ENCODE measurements at places on chromosomes 2 and 18. TPM values are rescaled to one million over a fixed set of nuclear protein-coding genes. Genes with fewer than 3 reads are reported as not detected.

Gene PHOSPHO2
- total RNA-seq = 5.9 TPM

DNA sequence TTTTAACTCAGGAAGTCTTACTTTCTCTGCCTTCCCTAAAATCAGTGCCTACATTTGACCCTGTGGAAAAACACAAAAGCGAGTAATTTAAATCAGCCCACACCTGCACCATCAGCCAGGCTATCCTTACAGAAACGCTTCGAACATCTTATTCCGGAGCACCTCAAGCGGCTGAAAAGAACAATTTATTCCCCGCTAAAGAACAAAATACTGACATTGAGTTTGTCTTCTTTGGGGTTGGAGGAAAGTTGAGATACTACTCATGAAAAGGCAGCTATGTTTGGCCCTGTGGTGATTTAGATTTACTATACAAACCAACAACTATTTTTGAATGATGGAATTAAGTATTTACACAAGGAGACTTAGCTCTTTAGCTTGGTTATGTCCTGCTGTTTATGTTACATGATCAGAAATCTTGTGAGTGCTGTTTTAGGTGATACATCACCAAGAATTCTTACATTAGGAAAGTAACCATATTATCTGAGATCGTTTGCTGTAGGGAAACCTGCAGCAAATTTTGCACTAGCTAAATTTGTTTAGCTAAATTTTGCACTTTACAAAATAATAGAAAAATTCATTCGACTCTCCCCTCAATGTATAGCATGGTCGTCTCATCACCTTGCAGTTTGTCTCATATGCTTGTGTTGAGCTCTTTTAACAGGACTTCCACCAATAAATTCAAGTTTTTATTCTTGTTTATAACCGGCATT lies 158.8 kb upstream of the SIX2 start:
- peak overlapping the region; percentile 79 for H3K4me3 ChIP-seq
- no peak for DNase-seq
- H3K4me1 ChIP-seq = peaks cover 43% of the 10 kb centered on the region
- H3K36me3 ChIP-seq = no peaks in the 10 kb centered on the region
- H3K27ac ChIP-seq = peak overlapping the region; percentile 57

DNA sequence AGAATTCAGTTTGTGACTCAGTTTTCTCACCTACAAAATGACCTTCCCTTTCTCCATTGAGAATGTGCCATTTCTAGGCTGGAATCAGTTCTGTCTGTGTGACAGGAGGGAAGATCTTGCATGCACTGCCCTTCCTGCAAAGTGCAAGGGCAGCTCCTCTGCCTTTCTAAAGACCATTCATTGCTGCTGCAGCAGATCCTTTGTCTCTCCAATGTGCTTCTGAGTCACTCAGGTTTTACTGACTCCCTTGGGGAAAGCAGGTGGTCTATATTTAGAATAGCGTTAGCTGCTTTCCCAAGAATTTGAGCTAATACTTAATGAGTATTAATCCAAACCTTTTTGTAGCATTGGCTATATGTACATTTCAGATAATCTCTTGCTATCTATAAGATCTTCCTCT lies 62.5 kb downstream of the DAW1 start:
- H3K27me3 ChIP-seq = no peaks in the 10 kb centered on the region
- H3K27ac ChIP-seq = no peak overlapping the region

- peaks cover 10% of the 10 kb centered on the region for H3K27me3 ChIP-seq
- H3K27ac ChIP-seq = no peak overlapping the region
- H3K4me3 ChIP-seq = no peak overlapping the region
These were observed 947 bp downstream of the ZEB2 start for GRCh38 chr2:144518748-144519596.

DNA sequence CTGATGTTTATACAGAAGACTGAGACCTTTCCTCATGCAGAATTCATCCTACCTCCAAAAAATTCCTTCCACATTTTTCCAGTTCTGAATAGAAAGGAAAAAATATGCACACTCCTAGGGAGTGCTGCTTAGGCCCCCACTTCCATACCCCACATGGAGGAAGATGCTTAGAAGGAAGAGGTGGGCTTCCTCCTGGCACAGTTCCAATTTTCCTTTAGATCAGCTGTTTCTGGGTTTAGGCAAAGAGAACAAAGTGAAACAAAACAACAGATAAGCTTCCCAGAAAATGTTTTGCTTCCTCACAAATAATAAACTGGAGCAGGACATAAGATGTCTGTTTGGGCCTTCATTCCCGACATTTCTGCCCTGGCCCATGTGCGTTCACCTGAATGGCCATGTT lies 172.6 kb downstream of the PRPF40A start:
- H3K27me3 ChIP-seq = no peaks in the 10 kb centered on the region
- H3K4me1 ChIP-seq = peaks cover 37% of the 10 kb centered on the region
- 0 out of 2 replicates have a peak overlapping the region, but pooled peaks have one; percentile 30 for H3K27ac ChIP-seq
- DNase-seq = no peak
- no peaks in the 10 kb centered on the region for H3K36me3 ChIP-seq

- no peaks in the 10 kb centered on the region for H3K27me3 ChIP-seq
- no peaks in the 10 kb centered on the region for H3K4me1 ChIP-seq
- no peaks in the 10 kb centered on the region for H3K36me3 ChIP-seq
- peak within 1 kb of the TSS; percentile 65 for H3K4me3 ChIP-seq
- peak; percentile 73 for DNase-seq
- no peak within 1 kb of the TSS for H3K27ac ChIP-seq
These were observed at the start of gene GAD1 for GRCh38 chr2:170816504-170817092. TSS of gene GAD1 (plus strand) at chr2:170816887. CDS start at chr2:170818592, 1,705 bp downstream.

DNA sequence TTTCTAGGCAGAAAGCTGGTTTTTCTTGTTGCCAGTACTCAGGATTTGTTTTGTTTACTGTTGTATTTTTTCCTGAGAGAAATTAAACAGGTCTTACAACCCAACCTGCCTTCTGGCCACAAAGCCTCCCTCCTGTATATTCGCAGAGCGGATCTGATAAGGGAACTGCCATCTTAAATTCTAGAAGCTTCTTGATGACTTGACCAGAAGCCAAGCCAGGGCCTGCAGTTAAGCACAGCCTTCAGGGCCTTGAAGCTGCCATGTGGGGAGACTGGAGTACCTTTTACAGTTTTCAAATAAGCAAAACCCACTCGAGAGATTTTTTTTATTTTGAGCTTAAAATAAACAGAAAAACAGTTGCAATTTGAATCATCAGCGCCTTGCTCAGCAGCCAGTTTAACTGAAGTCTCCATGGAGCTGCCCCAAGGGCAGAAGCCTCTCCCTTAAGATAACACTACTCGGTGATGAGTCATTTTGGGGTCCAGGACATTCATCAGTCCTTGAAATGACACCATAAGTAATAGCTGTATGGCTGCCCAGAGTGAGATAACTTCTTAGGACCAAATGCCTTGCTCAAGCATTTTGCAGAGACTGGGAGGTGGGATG lies 51.5 kb upstream of the PHLPP1 start:
- no peaks in the 10 kb centered on the region for H3K36me3 ChIP-seq
- H3K4me1 ChIP-seq = peaks cover 21% of the 10 kb centered on the region
- DNase-seq = peak; percentile 75
- H3K27me3 ChIP-seq = no peaks in the 10 kb centered on the region
- H3K4me3 ChIP-seq = no peak overlapping the region

GRCh38 chr2:108934151-108934550 lies 54.9 kb downstream of the EDAR start:
- no peak overlapping the region for H3K4me3 ChIP-seq
- no peak for DNase-seq
- no peak overlapping the region for H3K27ac ChIP-seq
- no peaks in the 10 kb centered on the region for H3K36me3 ChIP-seq

DNA sequence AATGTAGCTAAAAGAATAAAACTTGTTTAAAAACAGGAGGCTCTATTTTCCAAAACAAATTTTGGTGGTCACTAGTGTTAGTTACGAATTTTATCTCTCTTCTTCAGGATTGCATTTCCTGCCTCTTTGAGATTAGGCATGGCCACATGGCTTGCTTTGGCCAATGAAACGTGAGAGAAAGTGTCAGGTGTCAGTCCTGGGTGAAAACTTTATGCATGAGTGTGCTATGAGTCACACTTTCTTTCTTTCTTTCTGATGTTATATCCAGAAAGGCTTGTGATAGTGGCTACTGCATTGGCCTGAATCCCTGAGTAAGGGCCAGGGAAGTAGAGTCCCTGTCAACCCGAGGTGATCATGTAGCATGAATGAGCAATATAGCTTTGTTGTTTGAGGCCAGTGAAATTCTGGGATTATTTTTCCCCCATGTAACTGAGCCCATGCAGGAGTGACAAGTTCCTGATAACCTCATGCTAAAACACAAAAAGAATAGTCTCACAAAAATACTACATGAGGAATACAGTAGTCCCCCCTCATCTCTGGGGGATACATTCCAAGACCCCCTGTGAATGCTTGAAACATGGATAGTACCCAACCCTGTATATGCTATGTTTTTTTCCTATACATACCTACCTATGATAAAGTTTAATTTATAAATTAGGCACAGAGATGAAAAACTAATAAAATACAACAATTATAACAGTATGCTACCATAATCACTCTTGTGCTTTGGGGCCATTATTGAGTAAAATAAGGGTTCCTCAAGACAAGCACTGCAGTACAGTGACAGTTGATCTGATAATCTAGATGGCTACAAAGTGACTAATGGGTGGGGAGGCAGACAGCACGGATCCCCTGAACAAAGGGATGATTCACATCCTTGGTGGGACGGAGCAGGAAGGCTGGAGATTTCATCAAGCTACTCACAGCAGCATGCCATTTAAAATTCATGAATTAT lies 109.5 kb downstream of the CDC42EP3 start:
- peaks cover 25% of the 10 kb centered on the region for H3K4me1 ChIP-seq
- H3K4me3 ChIP-seq = no peak overlapping the region
- H3K27me3 ChIP-seq = no peaks in the 10 kb centered on the region
- DNase-seq = peak; percentile 85

- no peak overlapping the region for H3K27ac ChIP-seq
- DNase-seq = no peak
- no peaks in the 10 kb centered on the region for H3K36me3 ChIP-seq
- H3K4me1 ChIP-seq = no peaks in the 10 kb centered on the region
- no peaks in the 10 kb centered on the region for H3K27me3 ChIP-seq
These were observed 124.6 kb downstream of the VIT start for GRCh38 chr2:36820942-36821605.

Measured in PC-9 (cell line).